Activated CD4-positive, alpha-beta T cell treated with anti-CD3 and anti-CD28 coated beads, Interleukin-10, Interleukin-2, amounts not matched to agents 100 ng/mL and 50 ng/mL, durations not matched to agents 16 hours and 8 hours (primary cell): ENCODE measurements at places on chromosomes 7 and 10.

- no peak for DNase-seq
Measured at GRCh38 chr10:88165849-88166271, 302.4 kb downstream of the PTEN start.

DNA sequence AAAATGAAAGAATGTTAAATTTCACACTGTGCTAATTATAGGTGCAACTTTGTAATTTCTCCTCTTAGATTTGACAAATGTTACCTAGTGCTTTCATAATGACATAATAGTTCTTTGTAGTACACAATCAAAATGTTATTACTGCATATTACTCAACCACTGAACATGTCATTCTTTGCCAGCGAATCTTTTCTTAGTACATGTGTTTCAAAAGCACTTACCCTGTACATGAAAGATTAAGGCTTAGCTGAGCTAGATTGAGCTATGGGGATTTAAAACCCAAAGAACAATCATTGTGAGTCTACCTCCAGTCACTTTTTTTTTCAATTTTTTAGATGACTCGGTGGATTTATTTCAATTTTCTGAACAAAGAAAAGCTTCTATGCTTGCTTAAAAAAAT, 123.5 kb upstream of the FERD3L start:
- no peak for DNase-seq

GRCh38 chr10:128013626-128014025, 106.7 kb downstream of the PTPRE start:
- DNase-seq, result peak; percentile 41

DNA sequence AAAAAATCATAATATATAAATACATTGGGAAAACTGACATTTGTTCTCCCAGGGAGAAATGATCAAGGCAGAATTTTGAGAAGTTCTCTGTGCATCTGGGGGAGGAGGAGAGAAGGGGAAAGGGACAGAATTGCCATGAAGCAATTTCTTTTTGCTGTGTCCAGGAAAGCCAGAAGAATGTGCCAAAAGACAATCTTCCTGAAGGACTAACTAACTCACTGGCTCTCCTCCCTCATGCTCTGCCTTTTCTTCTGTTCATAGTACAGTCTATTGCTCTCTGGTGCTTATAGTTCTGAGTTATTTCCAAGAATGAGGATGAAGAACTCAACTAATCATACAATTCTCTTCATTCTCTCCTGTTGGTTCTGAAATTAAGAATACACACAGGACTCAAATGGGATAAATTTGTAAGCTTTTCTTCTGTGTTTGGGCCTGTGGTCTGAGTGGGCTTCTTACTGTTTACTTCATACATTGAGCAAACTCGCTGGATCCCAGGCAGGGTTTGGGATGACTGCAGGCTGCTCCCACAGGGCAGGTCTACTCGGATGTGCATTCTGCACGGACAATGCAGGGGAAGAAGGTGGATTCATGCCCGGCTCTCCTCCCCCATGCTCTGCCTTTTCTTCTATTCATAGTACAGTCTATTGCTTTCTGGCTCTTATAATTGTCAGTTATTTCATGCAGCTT, 22.2 kb upstream of the FAM171A1 start:
- no peak for DNase-seq

- no peak for DNase-seq
Measured at GRCh38 chr10:1264001-1264400, 207.8 kb downstream of the WDR37 start.

DNA sequence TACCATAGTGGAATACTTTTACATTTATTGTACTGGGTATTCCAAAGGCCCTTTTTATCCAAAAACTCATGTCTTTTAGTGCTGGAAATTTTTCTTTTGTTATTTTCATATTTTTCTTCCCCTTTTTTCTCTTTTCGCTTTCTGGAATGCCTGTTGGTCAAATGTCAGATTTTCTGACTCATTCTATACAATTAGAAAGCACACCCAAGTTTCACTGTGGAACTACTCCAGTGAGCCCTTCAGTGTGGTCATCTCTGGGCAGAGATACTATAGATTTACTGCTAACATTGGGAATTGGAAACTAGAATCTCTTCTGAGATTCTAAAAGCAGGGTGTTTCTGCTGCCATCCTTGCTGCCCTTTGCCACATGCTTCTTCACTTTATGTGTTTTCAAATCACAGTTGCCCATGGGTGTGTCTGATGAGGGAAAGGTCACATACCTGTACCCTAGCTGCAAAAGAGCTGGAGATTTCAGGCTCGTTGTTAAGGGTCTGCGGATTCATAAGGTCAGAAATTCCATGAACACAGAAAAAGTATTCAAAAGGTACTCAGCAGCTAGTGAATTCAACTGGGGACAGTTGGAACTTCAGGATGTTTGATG, 5.6 kb upstream of the WASL start:
- DNase-seq, result no peak

- no peak for DNase-seq
Measured at GRCh38 chr7:134910968-134911367, 75.3 kb upstream of the AGBL3 start.

- DNase-seq, result no peak
Measured at GRCh38 chr7:12716722-12717121, 29.3 kb downstream of the ARL4A start.

DNA sequence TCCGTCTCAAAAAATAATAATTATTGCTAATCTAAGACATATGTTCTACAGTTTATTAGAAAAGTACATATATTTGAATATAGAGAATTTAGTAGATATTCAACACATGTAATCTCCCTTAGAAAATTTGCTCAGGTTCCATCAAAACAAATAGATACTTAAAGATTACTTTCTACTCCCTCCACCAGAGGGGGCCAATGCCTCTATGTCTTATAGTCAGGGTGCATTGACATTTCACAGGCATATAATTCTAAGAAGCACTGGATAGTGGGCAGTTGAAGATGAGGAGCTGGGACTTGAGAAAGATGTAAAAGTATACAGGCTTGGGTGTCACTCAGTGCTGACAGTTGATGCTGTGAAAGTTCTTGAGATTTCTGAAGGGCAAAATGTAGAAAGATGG, 301.6 kb upstream of the HPS1 start:
- peak; percentile 20 for DNase-seq

DNA sequence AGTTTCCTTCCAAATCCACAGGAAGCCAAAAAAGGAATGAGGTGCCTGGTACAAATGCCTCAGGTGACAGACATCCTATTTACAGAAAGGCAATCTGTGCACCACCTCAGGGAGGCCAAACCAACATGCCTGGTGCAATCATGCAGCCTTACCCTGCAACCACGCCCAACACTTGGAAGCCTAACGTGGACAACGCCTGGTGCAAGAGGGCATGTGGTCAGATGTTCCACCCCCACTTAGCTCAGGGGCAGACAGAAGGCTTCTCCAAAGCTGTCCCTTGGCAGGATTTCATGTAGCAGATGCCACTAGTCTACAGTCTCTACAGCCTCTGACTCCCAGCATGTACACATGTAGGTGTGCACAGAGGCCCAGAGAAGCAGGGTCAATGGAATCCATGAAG, 89.5 kb downstream of the KCNMA1 start:
- DNase-seq, result no peak

- DNase-seq, result no peak
Measured at GRCh38 chr7:155230169-155230593, 67.5 kb upstream of the INSIG1 start.

DNA sequence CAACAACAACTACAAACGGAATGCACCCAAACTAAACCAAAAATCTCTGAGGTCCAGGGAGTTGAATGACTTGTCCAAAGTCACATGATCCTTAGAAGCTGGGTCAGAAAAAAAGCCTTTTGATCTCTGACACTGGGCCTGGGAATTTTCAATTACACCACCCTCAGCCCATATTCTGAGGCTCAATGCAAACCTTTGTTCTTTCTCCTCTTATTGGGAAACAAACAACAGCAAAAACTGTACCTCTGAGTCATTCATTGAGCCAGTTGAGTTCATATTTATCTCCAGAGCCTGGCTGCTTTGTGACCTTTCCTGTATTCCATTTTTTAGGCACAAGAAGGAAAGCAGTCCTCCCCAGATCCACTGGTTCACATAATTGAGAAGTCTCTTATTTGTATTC, 51.2 kb upstream of the SORCS1 start:
- no peak for DNase-seq

GRCh38 chr7:16098585-16099179, 322.7 kb downstream of the CRPPA start:
- no peak for DNase-seq
